PC-3 (cell line): ENCODE measurements at places on chromosomes 12 and 14. TPM values are rescaled to one million over a fixed set of nuclear protein-coding genes. Genes with fewer than 3 reads are reported as not detected.

DNA sequence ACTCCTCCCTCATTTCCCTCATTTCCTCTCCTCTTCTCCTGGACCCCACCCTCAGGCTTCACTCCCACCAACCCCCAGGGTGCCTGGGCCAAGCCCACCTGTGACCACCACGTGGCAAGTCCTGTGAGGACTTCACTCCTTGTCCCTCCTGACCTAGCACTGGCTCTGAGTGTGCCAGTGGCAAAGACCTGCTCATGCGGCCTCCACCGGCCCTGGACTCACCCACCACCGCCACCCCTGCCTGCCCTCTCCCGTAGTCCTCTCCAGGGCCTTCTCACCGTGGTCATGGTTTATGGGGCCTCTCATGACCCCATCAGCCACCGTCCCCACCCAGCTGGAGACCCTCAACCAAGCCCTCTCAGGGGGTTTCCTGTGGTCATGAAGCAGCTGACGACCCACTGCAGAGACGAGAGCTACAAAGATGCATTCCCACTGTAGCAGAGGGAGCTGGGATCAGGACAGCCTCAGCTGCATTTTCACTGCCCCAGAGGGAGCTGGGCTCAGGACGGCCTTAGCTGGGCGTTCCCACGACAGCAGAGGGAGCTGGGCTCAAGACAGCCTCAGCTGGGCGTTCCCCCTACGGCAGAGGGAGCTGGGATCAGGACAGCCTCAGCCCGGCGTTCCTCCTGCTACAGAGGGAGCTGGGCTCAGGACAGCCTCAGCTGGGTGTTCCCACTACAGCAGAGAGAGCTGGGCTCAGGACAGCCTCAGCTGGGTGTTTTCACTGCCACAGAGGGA lies 3.2 kb upstream of the C14orf180 start:
- DNase-seq = peak; percentile 22

GRCh38 chr12:133256321-133256720 lies 20.6 kb upstream of the ANHX start:
- DNase-seq = no peak

- DNase-seq = no peak
These were observed 43.1 kb downstream of the FRS2 start for GRCh38 chr12:69513297-69513696.

- peak; percentile 35 for DNase-seq
These were observed 15.6 kb downstream of the ACVRL1 start for GRCh38 chr12:51922762-51923505.

DNA sequence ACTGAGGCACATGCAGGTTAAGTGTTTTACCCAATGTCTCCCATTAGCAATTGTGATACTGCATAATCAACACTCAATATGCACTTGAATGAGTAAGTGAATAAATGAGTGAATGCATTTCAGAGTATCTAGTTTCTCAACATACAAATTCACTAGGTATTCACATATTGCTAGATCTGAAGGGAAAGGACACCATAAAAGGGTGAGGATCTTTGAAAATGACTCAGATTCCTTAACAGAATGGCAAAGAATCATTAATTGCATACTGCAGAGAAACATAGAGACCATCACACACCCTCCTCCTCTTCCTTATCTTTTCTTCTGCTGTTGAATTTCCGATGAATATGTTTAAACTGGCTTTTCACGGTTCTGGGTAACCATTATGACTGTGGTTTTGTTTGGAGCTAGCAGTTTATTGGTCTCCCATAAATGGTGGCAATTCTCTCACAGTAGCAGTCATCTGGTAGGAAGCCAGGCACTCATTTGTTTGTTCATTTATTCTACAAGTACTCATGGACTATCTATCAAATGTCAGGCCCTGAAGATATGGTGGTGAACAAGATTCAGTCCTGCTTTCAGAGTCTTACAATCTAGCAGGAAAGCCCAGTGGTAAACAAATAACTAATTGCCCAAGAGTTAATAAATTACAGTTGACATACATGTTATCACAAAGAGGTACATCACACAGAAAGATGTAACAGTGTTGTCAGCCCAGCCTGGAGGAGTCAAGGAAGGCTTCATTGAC lies 70.2 kb downstream of the LLPH start:
- no peak for DNase-seq

DNA sequence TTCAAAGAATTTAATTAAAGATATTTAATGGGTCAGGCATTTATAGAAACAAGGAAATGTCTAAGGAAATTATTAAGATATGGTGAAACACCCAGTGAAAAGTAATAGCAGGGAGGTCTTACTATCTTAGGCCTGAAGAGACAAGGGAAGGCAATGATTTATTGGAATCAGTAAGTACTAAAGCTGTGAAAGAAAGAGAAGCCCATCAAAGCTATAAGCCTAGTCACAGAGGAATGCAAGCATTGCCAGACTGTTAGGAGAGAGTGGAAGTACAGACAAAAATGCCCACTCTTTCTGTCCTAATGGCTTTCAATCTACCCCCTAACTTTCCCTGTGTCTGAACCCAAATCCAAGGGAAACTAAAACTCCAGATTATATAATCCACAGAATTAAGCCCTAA lies 69.2 kb upstream of the PIK3C2G start:
- DNase-seq = no peak

Gene LHX5
- total RNA-seq = 0.23 and 0.26 TPM in 2 replicates

Gene SLC2A3
- total RNA-seq = not detected in 2 replicates

Gene BCL11B
- total RNA-seq = 0.73 and 1.7 TPM in 2 replicates

DNA sequence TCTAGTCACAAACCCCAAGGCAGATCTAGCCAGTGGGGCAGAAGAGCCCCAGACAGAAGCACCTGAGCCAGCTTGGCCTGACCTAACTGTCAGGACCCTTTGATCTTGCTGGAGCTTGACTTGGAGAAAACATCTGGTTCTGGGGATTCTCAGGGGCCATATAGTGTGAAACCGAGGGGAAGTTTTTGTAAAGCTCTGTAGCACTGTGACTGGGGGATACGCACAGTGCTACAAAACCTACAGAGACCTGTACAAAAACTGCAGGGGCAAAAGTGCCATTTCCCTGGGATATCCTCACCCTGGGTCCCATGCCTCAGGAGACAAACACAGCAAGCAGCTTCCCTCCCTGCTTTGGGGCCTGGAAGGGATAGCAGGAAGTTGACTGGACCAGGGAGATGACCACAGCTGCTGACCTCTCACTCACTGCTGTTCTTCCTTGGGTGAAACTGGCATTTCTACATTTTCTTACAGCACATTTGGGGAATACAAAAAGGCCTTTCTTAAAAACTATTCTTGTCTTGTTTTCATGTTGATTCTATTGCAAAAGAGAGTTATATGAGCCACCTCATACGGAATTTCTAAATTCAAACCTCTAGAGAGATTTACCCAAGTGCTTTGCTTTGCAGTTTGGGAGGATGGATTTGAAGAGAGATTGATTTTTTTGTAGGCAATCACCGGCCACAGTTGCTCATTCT lies 140.0 kb downstream of the DAD1 start:
- DNase-seq = peak; percentile 50

Gene SNX6
- 46.8 and 53.9 TPM in 2 replicates for total RNA-seq

Gene TAMALIN
- 0.29 and 0.58 TPM in 2 replicates for total RNA-seq

Gene ZNF84
- total RNA-seq = 3.2 and 12.9 TPM in 2 replicates

DNA sequence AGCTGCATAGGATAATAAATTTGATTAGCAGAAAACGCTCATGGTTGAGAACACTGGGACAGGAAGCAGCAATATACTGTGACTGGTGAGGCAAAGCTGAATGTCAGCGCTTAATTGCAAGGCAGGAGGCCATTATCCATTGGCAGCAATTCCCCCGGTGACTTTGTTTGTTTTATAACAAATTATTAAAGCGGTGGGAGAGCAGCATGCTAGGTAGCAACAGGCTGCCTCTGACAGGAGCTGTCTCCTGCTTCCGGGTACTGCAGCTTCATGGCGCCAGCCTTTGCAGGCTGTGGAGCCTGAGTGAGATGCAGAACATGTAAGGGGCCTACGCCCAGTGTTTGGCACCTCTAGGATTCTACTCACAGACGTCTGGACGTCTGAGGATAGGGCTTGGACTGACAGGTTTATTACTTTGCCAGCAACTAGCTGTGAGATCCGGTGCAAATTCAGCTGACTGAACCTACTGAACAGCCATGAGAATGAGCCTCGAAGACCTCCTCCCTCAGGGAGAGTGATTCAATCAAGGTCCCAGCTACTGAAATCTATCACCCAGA lies 82.1 kb upstream of the SSTR1 start:
- no peak for DNase-seq

DNA sequence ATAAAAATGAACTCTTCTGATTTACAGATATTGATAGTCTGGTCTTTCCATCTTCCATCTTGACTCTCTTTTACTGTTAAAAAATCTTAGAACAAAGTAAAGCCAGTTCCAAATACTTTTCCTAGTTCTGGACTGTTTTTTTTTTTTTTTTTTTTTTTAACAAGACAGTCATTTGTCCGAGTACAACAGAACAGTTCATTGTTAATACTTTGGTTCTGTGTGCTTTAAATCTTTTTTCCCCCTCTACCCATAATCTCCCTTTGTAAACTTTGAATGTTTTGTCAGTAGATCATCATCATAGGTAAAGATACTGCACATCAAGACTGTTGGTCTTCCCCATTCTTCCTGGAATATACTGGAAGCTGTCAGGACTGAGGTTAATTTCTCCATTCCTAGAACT lies 38.0 kb downstream of the ADIPOR2 start:
- no peak for DNase-seq

DNA sequence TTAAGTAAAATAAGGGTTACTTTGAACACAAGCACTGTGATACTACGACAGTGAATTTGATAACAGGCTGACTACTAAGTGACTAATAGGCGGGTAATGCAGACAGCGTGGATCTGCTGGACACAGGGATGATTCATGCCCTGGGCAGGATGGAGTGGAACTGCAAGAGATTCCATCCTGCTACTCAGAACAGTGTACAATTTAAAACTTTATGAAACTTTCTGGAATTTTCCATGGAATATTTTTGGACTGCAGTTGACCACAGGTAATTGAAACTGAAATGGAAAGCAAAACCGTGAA lies 46.0 kb downstream of the YEATS4 start:
- DNase-seq = peak; percentile 94

DNA sequence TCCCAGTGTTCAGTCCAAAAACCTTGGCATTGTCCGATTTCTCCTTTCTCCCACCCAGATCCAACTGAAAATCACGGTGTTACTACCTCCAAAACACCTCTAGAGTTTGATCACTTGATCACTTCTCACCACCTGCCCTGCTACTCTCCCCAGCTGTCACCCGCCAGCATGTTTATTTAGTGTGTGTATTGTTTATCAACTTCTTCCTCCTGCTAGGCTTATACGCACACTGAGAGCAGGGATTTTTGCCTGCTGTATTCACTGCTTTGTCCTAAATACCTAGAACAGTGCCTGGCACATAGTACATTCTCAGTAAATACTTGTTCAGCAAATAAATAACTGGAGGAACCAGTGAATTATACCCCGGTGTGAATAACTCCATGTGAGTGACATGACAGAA lies 5.0 kb downstream of the BDKRB1 start:
- no peak for DNase-seq

DNA sequence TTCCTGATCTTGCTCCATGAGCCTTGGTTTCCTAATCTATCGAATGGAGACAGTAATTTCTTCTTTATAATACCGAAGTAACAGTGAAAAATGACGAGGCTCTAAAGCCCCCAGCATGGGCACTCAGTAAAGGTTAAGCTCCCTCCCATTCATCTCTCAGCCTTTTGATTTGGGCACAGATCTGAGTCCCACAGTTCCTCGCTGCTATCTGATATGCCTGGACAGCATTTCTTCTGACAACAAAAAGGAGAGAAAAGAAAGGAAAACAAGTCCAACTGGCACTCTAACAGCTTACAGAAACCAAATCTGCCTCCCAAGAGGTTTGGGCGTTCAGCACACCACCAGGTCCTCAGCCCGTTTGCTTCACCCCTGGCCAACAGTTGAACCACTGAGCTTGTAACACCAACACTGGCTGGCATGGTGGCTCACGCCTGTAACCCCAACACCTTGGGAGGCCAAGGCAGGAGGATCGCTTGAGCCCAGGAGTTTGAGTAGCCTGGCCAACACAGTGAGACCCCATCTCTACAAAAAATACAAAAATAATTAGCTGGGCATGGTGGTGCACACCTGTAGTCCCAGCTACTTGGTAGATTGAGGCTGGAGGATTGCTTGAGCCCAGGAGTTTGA lies 19.5 kb downstream of the CCDC88C start:
- no peak for DNase-seq

Gene DENND5B
- total RNA-seq = 4.2 and 14.2 TPM in 2 replicates

Gene CD163L1
- total RNA-seq = 0.35 and 0.66 TPM in 2 replicates

DNA sequence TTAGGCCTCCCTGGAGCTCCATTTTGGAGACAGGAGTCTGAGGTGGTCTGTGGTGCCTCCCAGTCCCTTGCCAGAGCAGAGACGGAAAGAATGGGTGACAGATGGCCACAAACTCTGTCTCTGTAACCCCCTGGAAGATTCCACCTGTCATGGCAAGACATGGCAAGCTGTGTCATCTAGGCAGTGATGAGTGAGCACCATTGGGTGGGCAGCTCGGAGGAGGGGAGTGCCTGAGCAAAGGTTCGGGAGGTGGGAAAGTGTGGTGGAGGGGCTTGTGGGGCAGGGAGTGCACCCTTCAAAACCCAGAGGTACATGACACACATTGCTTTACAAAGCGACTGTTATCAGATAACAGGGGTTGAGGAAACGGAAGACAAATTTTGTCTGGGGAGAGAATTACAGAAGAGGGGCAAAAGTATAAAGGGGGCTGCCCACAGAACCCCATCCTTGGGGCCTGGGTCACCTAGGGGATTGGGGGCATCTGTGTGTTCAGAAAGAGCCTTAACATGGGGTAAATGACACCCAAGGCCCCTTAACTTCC lies 3.5 kb downstream of the RIN3 start:
- DNase-seq = no peak

- DNase-seq = peak; percentile 69
These were observed 68.2 kb downstream of the ANKS1B start for GRCh38 chr12:99916555-99916954.

GRCh38 chr14:79709573-79709972 lies 501.7 kb downstream of the DIO2 start:
- DNase-seq = no peak

- peak; percentile 18 for DNase-seq
These were observed 7.1 kb downstream of the ZFP36L1 start for GRCh38 chr14:68785534-68786490.

- peak; percentile 39 for DNase-seq
These were observed 63.2 kb downstream of the NAV3 start for GRCh38 chr12:77893918-77894317.

Gene SELPLG
- 0.63 and 0.73 TPM in 2 replicates for total RNA-seq

DNA sequence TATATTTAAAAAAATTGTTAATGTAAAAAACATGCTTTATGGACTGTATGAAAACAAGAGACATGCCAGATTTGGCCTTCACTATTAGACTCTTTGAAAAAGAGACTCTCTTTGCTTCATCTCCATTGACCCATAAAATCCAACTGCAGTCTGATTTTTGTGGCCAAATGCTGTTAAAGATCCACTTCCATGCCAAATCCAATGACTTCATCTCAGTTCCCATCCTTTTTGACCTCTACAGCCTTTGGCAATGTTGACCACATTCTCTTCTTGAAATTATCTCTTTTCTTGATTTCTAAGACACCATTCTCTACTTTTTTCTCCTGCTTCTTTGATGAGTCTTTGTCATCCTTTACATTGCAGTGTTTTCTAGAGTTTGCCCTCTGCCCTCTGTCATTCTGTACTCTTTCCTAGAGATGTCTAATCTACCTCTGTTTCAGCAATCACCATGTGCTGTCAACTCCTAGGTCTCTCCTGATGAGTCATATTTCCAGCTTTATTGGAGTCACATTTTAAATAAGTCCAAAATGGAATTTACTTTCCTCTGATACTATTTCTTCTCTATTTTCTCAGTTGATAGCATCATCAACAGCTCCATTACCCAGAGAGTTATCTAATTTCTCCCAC lies 2.4 kb downstream of the TMPRSS12 start:
- peak; percentile 21 for DNase-seq
